ENCODE measurements at places on chromosomes 5 and 9. TPM values are rescaled to one million over a fixed set of nuclear protein-coding genes. Genes with fewer than 3 reads are reported as not detected.

Gene PPP1R26
- 26.3 TPM for total RNA-seq

Gene ACSL6
- not detected for total RNA-seq

Gene DBH
- total RNA-seq: not detected

Gene ADRB2
- 2.6 TPM for total RNA-seq

Gene BAAT
- not detected for total RNA-seq

- no peak for DNase-seq
Observed at GRCh38 chr5:61586096-61587084, 254.3 kb downstream of the ZSWIM6 start.

DNA sequence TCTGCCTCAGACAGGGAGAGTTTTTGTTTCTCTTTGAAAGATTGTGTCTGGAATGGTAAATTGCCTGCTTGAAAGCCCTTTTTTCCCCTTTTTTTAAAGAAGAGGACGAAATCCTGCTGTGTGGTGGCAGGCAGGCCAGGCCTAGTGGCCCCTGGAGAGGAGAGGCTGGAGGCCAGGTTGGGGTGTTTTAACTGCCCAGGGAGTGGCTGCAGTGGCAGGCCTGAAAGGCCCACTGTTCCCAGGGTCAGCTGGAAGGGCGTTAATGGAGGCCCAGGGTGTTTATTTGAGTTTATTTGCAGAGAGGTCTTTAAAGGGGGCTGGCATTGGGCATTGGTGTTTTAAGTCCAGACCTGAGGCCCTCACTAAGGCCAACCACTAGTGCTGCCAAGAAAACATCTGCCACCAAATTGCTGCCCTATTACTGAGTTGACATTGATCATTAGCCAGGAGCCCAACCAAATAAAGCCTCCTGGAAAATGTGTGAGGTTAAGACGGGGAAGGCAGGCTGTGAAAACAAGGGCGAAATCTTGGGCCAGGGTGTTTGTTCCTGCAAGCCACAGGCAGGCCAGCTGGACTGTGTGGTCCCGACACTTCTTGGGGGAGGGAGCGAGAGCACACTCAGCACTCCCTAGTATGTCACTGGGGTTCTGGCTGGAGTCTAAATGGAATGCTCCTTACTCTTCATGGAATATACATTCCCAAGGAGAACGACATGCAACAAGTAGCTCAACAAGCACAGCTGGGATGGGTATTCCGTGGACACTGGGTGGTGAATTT, 5.0 kb downstream of the JADE2 start:
- DNase-seq: no peak

DNA sequence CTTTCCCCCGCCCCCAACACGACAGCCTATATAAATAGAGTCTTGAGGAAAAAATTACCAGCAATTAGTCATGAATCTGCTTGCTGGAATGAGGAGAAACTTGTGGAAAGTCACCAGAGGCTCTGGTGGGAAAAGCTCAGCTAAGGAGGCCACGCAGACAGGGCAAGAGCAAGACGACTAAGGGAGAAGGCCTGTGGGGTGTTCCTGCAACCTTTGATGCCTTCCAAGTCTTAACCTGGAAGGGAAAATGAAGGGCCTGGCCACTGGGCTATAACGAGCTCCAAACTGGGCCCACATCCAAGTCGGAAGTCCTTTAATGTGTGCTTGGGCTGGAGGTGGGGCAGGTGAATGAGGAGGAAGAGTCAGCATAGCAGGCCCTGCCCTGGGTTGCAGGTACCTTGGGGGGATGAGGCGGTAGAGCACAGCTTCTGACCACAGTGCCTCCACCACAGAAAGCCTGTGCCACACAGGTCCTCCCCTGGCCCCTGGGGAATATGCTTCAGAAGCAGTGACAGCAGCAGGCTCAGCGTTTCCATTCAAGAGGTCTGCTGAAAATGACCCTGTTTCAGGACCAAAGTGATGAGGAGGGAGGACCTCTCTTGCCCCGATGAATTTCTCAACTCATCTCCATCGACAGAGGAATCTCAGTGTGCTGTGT, 92.8 kb upstream of the LRRTM2 start:
- no peak for DNase-seq

DNA sequence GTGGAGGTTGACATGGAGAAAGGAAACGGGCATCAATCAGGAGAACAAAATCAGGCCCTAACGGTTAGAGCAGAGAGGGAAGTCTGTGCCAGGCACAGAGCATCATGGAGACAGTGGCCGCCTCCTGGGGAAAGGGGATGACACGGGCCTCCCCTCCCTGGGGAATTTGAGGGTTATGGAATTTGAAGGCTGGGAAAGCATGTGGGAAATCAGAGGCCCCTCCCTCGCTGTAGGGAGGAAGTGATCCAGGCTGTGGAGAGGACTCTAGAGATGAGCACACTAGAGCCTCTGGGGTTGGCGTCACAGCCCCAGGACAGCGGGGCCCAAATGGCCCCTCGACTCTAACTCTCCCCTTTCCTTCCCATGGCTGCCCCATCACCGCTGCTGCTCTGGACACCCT, 36.7 kb downstream of the PROP1 start:
- no peak for DNase-seq

DNA sequence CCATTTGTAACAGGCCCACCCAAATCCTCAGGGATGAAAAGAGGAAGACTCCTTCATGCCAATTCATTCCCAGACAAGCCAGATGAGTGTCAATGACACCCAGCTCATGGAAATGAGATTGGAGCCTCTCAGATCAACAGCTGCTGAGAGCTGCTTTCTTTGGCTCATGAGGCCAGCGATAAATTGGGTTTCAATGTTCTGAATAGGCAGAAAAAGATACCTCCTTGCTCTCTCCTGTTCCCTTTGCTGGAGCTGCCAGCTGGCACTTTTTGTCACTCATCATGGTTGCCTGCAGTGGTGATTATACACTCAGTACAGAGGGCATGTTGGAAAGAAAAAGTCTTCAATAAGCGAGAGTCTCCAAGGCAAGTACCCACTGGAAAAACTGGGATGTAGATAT, 47.1 kb downstream of the SH3RF2 start:
- DNase-seq: no peak

GRCh38 chr5:95042037-95042436, 242.9 kb downstream of the MCTP1 start:
- no peak for DNase-seq

- no peak for DNase-seq
Observed at GRCh38 chr5:21058289-21058688, 1070.3 kb upstream of the CDH18 start.

DNA sequence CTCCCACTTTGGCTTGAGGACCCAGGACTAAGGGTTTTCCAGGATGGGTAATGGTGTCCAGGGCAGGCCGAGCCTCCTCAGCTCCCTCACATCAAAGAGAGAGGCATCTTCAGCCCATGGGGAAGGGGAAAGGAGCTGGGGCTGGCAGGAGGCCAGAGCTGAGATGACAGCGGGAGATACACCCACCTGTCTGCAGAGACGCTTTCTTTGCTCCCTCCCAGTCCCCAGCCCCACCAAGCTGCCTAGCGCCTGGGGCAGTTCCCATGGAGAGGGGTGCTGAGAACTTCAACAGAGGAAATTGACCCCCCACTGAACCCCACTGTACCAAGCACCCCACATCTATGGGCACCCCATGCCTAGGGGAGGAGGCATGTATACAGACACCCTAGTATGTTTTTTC, 10.6 kb downstream of the PCDH1 start:
- DNase-seq: no peak

- no peak for DNase-seq
Observed at GRCh38 chr5:935510-936084, 42.9 kb downstream of the TRIP13 start.

Data from epithelial cell of proximal tubule (primary cell).